ENCODE measurements at places on chromosomes 5 and 9. TPM values are rescaled to one million over a fixed set of nuclear protein-coding genes. Genes with fewer than 3 reads are reported as not detected.

Gene ANKRD18A
- 1.5 TPM for total RNA-seq

Gene SHISAL2B
- not detected for total RNA-seq

Gene PCDHGA2
- total RNA-seq = 6.1 TPM

Gene SOX30
- total RNA-seq = not detected

Gene EPB41L4A
- total RNA-seq = 27.5 TPM

Gene GDA
- not detected for total RNA-seq
